ENCODE measurements at places on chromosomes 7 and 10.

GRCh38 chr7:34208878-34209621, 303.7 kb downstream of the BMPER start:
- no peak for DNase-seq

DNA sequence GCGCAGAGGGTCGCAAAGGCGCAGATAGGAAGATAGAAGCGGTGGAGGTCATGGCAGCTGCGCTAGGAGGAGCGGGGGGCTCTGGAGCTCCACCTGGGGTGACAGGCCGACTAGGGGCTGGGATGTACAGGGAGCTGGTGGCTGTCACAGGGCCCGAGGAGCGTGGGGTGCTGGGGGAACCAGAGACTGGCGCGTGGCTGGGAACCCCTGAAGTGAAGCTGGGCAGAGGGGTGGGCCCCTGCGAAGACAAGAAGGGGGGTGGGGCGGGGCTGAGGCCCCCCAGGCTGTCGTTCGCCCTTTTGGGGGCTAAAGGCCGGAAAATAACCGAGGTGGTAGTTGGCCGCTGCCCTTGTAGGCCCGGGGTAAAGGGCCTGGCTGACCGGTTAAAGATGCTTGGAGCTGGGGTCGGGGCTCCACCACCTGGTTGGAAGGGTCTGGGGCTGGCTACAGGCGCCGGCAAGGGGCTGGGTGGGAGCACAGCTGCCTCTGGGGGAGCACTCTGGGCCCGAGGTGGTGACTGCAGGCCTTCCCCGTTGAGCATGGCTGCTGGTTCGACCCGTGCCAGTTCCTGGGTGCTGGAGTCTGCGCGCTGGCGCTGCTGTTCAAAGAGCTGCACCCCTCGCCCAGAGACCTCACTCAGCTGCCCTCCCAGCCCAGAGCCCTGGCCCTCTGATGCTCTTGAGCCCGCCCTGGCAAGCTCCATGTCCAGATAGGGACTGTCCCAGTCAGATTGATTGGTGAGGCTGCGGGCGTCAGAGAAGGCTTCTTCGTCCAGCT, 6.8 kb upstream of the MYOZ1 start:
- DNase-seq, result no peak

DNA sequence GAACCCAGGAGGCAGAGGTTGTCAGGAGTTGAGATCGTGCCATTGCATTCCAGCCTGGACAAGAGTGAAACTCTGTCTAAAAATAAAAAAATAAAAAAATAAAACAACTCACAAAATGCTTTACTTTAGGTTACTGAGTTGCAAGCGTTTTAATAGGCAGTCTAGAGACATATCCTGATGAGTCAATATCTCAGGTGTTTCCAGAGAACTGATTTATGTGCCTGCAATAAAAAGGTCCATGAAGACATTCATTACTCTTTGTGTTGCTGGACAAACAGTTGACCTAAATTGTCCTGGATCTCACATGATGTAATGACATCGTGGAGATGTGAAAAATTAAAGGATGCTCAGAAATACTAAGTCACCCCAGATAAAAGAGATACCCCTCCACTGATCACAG, 31.5 kb downstream of the CDNF start:
- no peak for DNase-seq

DNA sequence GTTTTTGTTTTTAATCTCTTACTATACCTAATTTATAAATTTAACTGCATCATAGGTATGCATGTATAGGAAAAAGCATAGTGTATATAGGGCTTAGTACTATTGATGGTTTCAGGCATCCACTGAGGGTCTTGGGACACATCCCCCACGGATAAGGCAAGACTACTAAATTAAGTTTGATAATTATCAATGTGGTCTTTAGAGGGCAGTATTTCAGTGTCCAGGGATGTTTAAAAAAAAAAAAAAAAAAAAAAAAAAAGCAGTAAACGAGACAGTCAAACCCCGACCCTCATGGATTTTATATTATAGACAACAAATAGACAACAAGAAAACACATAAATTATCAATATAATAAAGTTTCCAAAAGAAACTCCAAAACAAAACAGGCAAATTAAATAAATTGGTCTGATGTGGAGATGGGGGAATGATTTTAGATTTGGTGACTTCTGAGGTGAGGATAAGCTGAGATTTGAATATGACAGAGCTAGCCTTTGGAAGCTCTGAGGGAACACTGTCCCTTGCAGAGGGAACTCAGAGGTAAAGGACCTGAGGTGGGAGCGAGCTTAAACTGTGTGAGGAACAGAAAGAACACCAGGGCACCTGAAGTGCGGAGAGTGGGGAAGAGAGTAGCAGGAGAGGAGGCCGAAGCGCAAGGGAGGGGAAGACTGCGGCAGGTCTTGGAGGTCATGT, 14.8 kb downstream of the ACSM6 start:
- no peak for DNase-seq

DNA sequence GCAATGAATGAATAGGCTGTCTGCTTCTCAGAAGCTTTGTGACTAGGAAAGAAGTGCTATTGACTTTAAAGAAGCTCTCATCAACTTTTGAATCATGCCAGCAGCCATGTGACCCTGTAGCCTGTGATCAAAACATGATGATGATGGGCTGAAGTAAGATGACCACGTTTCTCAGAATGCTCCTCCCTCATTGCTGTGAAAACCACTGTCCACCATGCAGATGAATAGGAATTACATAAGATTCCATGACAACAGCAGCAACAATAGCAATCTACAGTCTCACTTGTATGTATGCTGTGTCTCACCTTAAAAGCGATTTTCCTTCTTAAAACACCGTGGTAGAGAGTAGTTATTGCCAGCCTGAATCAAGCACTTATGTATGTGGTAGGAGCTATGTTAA, 228.4 kb downstream of the TRIL start:
- no peak for DNase-seq

- DNase-seq, result no peak
Observed at GRCh38 chr10:12975906-12976305, 25.6 kb downstream of the CCDC3 start.

GRCh38 chr7:27750316-27750715, 10.4 kb downstream of the TAX1BP1 start:
- DNase-seq, result no peak

- no peak for DNase-seq
Observed at GRCh38 chr7:46091071-46091470, 170.0 kb upstream of the IGFBP3 start.

GRCh38 chr7:84455788-84456187, 261.2 kb upstream of the SEMA3A start:
- DNase-seq, result no peak

DNA sequence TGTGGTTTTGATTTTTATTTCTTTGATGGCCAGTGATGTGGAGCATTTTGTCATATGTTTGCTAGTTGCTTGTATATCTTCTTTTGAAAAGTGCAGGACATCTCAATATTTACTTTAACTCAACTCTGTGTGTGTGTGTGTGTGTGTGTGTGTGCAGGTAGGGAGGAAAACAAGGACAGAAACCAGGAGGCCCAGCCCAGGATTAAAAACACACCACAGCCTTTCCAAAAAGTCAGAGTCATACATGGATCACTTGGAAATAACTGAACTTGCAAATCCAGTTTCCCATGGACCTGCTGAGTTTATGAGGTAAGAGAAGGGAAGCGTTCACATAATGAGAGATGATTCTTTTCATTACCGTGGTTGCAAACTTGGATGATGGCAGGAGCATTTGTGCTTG, 189.9 kb upstream of the LYZL1 start:
- no peak for DNase-seq

GRCh38 chr10:128125416-128125943, 743 bp downstream of the MKI67 start:
- no peak for DNase-seq

DNA sequence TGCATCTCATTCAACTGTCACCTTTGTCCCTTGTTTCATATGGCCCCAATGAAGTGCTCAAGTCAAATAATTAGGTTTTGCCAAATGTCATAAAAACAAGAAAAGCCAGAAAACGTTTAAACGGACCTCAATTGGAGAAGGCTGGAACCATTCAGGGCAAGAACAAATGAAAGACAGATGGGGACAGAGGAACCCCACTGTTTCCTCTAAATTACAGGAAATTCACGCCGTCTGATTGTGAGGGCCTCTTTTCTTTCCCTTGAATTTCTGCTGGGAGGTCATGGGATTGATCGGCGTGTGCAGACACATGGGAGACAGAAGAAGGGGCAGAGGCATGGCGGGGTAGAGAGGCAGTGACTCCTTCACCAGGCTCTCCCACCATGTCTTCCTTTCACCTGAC, 656.4 kb downstream of the KCNMA1 start:
- DNase-seq, result no peak

GRCh38 chr7:155531681-155532080, 14.7 kb downstream of the CNPY1 start:
- peak; percentile 14 for DNase-seq

- no peak for DNase-seq
Observed at GRCh38 chr10:30986053-30986555, 45.6 kb downstream of the ZNF438 start.

- no peak for DNase-seq
Observed at GRCh38 chr7:72336632-72337389, 75.3 kb downstream of the CALN1 start.

- no peak for DNase-seq
Observed at GRCh38 chr10:70777063-70777875, 7.9 kb downstream of the TBATA start.

DNA sequence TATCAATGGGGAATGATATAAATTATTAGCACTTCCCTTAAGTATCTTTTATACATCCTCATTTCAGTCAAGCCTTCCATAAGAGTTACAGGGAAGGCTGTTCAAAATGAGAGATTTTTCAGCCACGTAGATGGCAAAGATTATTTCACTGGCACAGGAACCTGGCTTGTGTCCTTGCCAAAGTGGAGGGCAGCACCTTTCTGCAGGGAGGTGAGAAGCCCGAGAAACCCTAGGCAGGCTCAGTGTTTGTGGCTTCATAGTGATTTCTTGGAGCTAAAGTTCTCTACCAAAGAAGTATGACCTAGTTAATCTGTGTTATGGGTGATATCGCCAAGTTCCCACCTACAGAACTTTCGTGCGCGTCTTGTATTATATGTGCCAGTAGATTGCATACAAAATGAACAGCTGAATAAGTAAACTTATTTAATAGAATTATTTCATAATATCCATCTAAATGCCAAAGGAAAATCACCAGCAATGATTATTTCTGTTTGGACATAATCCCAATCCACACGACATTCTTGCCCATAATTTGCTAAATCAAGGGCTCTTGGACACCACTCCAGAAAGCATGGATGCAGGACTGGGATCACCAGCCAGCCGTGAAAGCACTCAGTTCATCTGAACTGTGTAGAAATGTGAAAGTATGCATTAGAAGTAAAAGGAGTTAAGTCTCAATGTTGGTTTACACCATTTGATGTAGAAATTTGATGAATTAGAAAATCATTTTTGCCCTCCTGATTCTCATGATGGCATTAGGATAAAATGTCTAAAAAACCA, 150.4 kb upstream of the RNF32 start:
- DNase-seq, result no peak

GRCh38 chr7:124836173-124836572, 70.6 kb upstream of the GPR37 start:
- DNase-seq, result no peak

DNA sequence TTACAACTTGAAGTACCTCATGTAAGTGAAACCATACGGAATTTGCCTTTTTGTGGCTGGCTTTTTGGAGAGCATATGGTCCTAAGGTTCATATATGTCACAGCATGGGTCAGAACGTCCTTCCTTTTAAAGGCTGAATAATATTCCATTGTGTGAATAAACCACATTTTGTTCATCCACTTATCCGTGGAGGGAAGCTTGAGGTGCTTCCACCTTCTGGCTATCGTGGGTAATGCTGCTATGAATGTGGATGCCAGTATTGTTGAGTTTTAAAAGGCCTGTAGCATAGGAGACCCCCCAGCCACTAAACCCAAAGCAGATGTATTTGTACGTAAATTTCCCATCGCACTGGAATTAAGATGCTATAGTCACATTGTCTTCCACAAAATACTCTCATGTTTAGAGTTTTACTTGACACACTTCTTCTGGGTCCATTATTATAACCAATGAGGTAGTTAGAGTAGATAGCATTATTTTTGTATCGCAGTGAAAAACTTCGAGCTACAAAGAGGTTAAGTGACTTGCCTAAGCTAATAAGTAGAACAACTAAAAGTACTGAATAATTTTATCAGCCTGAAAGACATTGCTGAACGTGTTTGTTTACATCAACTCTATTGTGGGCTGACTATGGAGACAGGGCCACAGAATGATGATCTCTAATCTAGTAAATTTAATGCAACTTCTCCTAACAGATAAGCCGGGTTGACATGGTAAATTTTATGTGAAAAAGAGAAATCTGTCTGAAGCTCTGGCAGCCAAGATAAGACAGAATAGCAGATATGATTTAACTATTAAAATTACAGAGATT, 183.0 kb upstream of the CTBP2 start:
- no peak for DNase-seq

DNA sequence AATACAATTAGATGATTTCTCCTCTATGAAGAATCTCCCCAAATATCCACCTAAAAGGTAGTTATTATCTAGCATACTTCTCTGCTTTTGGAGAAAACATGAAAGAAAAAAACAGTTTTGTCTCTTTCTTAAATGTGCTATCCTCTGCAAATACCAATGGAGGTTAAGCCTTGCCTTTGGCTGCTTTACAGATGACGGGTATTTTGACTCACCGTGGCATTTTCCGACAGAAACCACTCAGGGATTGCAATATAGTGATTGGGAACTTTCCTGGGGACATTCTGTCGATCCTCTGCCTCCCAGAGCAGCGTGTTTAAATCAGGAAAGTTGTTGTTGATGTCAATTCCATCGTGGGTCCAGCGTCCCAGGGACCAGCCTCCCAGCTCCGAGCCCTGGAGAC, 100.6 kb downstream of the GPR26 start:
- DNase-seq, result no peak

DNA sequence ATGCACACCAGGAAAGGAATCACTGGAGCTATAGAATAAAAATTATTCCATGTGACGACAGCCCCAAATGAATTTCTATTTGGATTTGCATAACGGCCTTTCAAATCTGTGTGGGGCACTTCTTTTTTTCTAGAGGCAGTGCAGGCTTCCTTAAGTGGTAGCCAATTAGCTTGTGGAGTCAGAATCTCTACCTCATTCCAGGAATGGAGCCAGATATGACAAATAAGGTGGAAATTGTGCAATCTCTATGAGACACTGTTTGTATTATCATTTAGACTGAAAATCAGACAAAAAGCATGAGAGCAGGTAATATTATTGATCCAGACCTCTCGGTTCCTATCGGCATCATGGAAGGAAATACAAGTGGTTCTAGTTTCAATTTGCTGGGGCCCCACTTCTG, 78.7 kb downstream of the BEND7 start:
- DNase-seq, result no peak

GRCh38 chr7:80764132-80764531, 125.7 kb downstream of the CD36 start:
- DNase-seq, result no peak
